Natural killer cell treated with Interleukin-12 subunit alpha and Interleukin-12 subunit beta and Interleukin-15 and Interleukin-18, amount 100 ng/mL, for 72 hours (primary cell): ENCODE measurements at places on chromosomes 2 and 18. TPM values are rescaled to one million over a fixed set of nuclear protein-coding genes. Genes with fewer than 3 reads are reported as not detected.

Gene CAD
- 50.6 TPM for total RNA-seq

Gene ZAP70
- 97.4 TPM for total RNA-seq

Gene TNS1
- 2.1 TPM for total RNA-seq

Gene TACR1
- not detected for total RNA-seq

Gene PSMA8
- total RNA-seq = 1.3 TPM

Gene DYSF
- total RNA-seq = 23.0 TPM

Gene ZNF385B
- not detected for total RNA-seq

Gene ST6GAL2
- total RNA-seq = not detected

Gene CRYGD
- total RNA-seq = not detected

Gene TUBB8B
- not detected for total RNA-seq

Gene CROCC2
- total RNA-seq = not detected

Gene SCN1A
- not detected for total RNA-seq

Gene SERPINB3
- not detected for total RNA-seq

Gene XDH
- total RNA-seq = not detected

Gene ICOS
- 68.8 TPM for total RNA-seq

Gene SERPINB10
- total RNA-seq = not detected

Gene TXNDC2
- not detected for total RNA-seq

Gene CFAP53
- total RNA-seq = 0.31 TPM

Gene CYRIA
- total RNA-seq = 5.1 TPM

Gene UGT1A3
- total RNA-seq = not detected

Gene KLHL30
- total RNA-seq = not detected

Gene FOXI3
- not detected for total RNA-seq

Gene ADI1
- total RNA-seq = 23.6 TPM

Gene NPPC
- total RNA-seq = 2.7 TPM
